ENCODE measurements at places on chromosomes 6 and 20. TPM values are rescaled to one million over a fixed set of nuclear protein-coding genes. Genes with fewer than 3 reads are reported as not detected.

The SMAP1 gene
- 29.4 TPM for polyA plus RNA-seq

DNA sequence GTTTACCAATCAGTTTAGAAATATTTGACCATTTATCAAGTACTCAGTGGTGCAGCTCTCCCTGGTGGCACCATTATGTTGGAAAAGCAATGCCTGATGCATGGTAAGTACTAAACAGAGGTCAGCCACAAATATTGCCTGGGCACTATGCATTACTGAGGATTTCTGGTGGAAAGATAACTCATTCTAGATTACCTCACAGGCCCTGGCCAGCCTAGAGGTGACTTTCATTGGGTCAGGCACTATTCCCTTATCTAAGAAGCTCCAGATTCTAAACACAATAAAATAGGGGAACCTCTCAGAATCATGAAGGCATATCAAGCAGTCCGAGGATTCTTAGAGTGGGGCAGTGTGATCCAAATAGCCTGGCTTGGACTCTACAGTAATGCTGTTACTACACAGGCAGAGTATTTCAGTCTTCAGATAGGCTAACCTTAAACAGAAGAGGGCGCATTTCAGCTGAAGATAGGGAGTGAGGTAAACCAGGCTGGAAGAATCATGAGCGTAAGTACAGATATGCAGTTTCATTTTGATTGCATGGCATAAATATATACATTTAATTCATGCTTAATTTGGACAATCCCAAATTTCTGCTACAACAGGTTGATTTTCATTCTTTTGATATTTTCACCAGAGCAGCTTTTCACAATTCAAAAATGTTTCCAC, 12.1 kb downstream of the LGSN start:
- DNase-seq: no peak

- DNase-seq: no peak
These were observed 44.2 kb upstream of the ESR1 start for GRCh38 chr6:151763303-151763702.

DNA sequence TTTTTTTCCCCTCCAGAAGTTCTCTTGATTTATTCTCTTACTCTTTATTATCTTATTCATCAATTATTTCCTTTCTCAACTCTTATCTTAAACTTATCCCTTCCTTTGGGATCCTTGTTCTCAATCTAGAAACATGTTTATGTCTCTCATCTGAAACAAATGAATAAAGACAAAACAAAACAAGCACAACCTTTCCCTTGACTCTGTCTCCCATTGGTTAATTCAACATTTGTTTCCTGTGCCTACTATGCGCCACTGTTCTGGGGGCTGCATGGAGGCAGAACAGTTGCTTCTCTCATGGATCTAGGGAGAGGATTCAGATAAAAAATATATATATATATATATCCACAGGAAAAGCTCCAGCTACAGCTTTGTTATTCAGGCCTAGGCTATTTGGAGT, 5.2 kb upstream of the MRAP2 start:
- no peak for DNase-seq

GRCh38 chr6:46751658-46752057, 4.9 kb downstream of the ANKRD66 start:
- DNase-seq: no peak

Measured in left renal pelvis (tissue), 4 donors.